CD8-positive, alpha-beta memory T cell (primary cell): ENCODE measurements at places on chromosomes 3 and 15.

DNA sequence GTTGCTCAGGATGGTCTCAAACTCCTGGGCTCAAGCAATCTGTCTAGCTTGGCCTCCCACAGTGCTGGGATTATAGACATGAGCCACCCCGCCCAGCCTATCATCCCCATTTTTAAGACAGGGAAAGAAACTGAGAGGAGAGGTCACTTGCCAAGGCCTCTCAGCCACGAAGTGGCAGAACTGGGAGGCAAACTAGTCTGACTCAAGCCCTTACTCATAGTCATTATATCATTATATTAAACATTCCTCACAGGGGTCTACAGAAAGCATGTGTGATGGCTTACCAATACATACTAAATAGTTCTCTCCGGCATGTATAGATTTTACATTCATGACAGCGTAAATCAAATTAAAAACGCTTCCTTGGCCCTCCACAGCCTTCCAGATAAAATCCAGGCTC, 62.0 kb upstream of the ZBTB38 start:
- no peaks in the 10 kb centered on the region for H3K27me3 ChIP-seq
- peaks cover 57% of the 10 kb centered on the region for H3K4me1 ChIP-seq
- no peak overlapping the region for H3K27ac ChIP-seq
- peak overlapping the region; percentile 19 for H3K4me3 ChIP-seq
- DNase-seq, result no peak

DNA sequence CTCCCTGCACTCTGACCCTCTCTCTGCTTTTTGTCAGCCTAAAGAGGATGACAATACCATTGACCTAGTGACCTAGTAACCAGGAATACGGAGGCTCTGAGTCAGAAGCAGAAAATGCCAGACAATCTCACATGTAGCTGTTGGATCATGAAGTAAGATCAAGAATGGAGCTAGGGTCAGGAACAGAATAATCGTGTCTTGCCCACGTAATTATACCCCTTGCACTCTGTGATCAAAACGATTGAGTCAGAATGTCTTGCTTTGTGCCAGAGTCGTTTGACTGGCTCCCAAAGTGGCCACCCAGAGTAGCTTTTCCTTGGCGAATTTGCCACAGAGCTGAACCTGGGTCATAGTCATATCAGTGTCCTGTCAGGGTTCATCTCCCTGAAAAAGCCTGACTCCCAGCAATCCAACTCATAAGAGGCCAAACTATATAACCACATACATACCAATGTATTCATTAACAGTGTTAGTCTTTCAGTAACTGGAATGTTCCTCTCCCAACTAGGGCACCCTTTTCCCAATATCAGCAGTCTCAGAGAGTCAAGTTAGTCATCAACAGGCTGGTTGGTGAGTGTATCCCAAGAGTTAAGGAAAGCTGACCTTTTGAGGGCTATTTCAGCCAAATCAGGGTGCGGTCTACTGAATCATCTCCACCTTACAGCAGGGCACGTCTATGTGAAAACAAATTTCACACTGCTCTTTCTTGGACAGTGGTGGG, 5.0 kb upstream of the CDV3 start:
- H3K4me3 ChIP-seq, result no peak overlapping the region
- DNase-seq, result no peak
- H3K36me3 ChIP-seq, result no peaks in the 10 kb centered on the region
- H3K4me1 ChIP-seq, result peaks cover 12% of the 10 kb centered on the region

DNA sequence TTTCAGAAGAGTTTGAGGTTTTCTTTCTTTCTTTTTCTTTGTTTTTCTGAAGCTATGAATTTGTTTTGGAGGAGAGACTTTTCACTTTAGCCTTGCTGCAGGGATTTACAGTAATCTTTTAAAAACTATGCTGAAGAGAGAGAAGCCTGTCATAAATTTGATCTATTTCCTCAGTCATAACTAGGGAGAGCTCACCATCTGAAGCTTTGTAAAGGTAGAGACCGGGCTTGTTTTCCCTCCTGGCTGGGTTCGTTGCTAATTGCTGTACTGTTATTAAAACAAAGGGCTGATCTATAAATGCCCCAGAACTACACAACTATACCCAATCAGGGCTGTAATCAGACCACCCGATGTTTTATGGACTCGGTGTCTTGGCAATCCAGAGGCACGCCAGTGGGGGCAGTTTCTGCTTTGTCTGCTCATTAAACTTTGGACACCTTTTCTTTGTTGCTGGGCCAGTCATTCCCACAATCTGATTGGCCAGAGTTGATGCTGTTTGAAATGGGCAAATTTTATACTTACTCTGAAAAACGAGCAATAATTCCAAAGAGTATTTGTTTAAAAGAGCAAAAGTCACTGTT, 164.3 kb downstream of the CACNA1D start:
- DNase-seq, result no peak
- no peak overlapping the region for H3K4me3 ChIP-seq
- H3K27ac ChIP-seq, result no peak overlapping the region
- H3K36me3 ChIP-seq, result no peaks in the 10 kb centered on the region
- H3K27me3 ChIP-seq, result no peaks in the 10 kb centered on the region

DNA sequence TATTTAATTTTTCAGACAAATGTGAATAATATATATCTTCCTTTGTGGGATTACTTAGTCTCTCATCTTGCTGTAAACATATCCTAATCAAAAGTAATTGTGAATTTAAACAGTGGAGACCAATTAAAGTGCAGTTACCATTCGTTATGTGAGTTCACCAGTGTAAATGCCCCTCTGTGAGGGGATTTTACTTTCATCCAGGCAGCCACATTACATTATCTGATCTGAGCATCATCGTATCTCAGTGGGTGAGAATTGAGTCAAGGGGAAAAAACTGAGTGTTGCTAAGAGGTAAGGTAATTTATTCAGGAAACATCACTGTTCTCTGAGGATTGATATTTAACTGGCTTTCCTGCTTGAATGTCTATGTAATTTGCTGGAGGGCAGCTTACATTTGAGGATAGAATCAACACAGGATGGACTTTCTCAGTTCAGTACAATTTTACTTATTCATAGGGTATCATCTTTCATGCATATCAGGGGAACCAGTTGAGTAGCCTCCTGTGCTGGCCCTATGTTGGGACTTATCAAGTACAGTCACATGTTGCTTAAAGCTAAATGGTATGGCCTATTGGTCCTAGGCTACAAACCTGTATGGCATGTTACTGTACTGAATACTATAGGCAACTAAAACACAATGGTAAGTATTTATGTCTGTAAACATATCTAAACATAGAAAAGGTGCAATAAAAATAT, 219.7 kb downstream of the CD47 start:
- no peaks in the 10 kb centered on the region for H3K27me3 ChIP-seq
- H3K4me3 ChIP-seq, result no peak overlapping the region
- H3K27ac ChIP-seq, result no peak overlapping the region
- no peaks in the 10 kb centered on the region for H3K4me1 ChIP-seq

DNA sequence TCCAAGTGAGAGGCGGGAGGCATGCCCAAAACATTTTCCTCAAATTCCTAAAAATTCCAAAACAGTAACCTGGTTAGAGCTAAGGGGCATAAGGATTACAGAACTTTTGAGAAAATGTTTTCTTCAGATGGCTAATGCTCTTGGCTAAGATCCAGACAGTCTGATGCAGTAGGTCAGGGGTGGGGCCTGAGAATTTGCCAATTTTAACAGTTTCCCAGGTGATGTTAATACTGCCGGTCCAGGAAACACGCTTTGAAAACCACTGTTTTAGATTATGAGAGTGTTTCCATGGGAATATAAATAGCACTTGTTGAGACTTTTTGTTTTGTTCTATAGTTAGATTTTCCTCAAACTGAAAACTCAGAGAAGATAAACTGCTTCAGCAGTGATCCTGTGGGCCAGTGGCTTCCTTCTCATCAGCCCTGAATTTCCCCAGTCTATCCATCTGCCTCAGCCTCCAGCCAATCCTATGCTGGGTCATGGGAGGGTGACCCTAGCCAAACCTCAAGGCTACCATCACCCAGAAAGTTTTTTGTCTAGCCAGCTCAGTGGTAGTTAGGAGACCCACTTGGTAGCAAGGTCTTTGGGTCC, 71.6 kb upstream of the ACP3 start:
- no peak overlapping the region for H3K4me3 ChIP-seq
- H3K36me3 ChIP-seq, result no peaks in the 10 kb centered on the region
- no peaks in the 10 kb centered on the region for H3K27me3 ChIP-seq

DNA sequence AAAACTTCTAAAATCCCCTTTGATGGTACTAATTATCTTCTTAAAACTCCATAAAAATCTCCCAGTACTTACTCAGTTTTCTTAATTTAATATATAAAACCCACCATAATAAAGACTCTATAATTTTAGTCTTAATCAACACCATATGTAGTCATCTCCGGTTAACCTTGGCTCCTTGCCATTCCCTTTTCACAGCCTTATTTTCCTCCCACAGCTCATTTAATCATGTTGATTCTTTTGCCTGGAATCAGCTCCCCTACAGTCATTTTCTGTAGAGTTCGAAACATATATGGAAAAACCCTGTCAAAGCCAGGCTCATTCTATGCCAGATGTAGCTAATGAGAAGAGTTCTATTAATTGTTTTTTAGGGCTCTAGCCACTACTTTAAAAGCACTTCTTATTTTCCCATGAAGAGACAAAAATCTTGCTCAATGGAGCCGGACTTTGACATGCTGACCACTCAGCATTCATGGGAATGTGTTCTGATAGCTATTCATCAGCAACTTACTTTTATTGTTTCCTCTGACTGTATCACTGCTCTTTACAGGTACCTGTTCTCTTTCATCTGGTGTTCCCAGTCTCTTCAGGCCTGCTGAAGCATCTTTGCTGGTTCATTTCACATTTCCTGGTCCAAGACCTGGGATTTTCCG, 573.4 kb downstream of the NAALADL2 start:
- H3K4me3 ChIP-seq, result no peak overlapping the region
- no peak overlapping the region for H3K27ac ChIP-seq
- DNase-seq, result no peak
- H3K36me3 ChIP-seq, result no peaks in the 10 kb centered on the region
- no peaks in the 10 kb centered on the region for H3K4me1 ChIP-seq

DNA sequence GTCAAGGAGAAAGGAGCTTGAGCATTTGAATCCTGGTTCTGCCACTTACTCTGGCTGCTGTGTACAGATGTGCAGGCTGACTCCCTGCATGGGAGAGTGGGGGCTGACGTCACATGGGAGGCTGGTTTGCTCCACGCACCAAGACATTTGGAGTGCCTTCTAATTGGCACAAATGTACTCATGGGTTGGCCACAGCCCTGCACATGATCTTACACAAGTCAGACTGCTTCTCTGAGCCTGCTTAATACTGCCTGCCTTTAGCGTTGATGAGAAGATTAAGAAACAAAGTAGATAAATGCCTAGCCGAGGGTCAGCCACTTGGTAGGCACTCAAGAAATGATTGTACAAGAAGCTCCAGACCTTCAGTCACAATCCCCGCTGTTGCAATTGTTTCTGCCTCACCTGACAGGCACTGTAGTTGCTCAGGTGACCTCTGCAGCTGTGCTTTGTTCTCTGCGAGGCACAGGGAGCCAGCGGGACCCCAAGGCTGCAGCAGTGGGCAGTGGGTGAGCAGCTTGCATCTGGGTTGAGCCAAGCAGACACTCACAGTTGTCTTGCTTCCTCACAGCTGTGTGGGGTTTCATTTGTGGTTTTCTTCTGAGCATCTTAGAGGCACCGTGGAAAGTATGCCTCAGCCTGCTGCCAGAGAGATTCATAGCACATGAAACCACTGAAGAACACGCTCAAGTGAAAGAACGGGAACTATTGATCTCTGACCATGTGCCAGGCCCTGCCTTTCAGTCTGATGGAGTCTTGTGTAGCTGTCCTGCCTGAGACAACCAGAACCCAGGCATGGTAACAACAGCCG, 33.1 kb downstream of the GRK7 start:
- DNase-seq, result peak; percentile 34
- H3K36me3 ChIP-seq, result no peaks in the 10 kb centered on the region
- H3K27me3 ChIP-seq, result no peaks in the 10 kb centered on the region
- H3K27ac ChIP-seq, result peak overlapping the region; percentile 69
- H3K4me1 ChIP-seq, result peaks cover 54% of the 10 kb centered on the region

DNA sequence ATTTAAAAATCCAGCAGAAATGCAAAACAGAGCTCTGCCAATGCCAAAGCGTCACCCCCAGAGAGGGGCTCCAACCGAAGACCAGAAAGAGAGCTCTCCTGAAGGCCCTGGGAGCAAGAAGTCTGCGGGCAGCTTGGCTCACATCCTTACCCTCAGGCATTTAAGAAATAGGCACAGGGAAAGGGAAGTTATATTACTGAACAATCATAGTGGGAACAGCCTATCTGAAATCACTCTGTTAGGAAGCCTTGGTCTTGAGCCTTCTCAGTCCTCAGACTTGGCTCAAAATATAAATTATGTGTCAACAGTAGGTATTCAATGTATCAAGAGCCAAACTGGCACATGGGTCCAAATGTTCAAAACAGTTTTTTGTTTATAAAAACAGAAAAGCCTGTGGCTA, 10.3 kb upstream of the PPARG start:
- no peak overlapping the region for H3K4me3 ChIP-seq
- H3K27ac ChIP-seq, result no peak overlapping the region

GRCh38 chr3:152039887-152040286, 166.4 kb downstream of the SUCNR1 start:
- H3K4me1 ChIP-seq, result no peaks in the 10 kb centered on the region
- DNase-seq, result no peak
- H3K36me3 ChIP-seq, result no peaks in the 10 kb centered on the region
